ENCODE measurements at places on chromosomes 1 and 21. TPM values are rescaled to one million over a fixed set of nuclear protein-coding genes. Genes with fewer than 3 reads are reported as not detected.

- H3K4me3 ChIP-seq: no peak overlapping the region
- H3K4me1 ChIP-seq: peaks cover 4% of the 10 kb centered on the region
- H3K27me3 ChIP-seq: no peaks in the 10 kb centered on the region
These were observed 117.8 kb downstream of the SETD4 start for GRCh38 chr21:35942211-35943144.

DNA sequence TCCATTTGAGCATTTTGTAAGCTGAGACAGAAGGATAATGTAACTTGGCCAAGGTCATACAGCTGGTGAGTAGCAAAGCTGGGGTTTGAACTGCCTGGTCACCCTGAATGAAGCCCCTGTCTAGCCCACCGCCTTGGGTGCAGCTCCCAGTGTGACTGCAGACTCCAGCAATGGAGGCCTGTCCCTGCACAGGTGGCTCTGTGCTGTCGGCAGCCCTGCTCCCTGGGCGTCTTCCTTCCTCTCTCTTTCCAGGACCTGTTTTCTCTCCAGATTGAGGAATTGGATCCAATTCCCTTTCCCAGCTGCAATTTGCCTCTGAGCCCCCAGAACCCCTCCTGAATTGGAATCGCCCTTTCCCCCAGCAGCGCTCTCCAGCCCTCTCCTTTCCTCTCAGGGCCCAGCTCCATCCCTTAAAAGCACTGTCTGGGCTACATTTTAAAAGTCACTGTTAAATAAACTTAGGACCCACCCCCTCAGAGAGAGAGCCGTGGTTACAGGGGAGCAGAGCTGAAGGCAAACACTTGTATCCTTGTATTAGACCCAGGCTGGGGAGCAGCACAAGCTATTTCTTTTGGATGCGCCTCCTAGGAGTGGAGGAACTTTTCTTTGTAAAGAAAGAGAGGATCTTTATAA is 161.4 kb upstream of the LMO4 start:
- H3K27ac ChIP-seq: no peak overlapping the region
- H3K36me3 ChIP-seq: no peaks in the 10 kb centered on the region
- DNase-seq: no peak
- no peak overlapping the region for H3K4me3 ChIP-seq
- no peaks in the 10 kb centered on the region for H3K27me3 ChIP-seq

The TMEM200B gene
- 10.5 TPM for total RNA-seq

The NHLH2 gene
- not detected for total RNA-seq

DNA sequence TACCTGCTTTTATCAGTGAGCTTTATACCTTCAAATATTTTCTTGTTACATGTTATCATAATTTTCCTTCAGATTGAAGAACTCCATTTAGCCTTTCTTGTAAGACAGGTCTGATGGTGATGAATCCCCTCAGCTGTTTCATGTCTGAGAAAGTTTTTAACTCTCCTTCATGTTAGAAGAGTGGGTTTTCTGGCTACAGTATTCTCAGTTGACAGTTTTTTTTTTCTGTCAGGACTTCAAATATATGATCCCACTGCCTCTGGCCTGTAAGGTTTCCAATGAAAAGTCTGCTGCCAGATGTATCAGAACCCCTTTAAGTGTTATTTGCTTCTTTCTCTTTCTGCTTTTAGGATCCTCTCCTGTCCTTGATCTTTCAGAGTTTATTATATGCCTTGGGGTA is 248.2 kb downstream of the LBR start:
- no peaks in the 10 kb centered on the region for H3K4me1 ChIP-seq
- no peak overlapping the region for H3K27ac ChIP-seq
- no peaks in the 10 kb centered on the region for H3K36me3 ChIP-seq

DNA sequence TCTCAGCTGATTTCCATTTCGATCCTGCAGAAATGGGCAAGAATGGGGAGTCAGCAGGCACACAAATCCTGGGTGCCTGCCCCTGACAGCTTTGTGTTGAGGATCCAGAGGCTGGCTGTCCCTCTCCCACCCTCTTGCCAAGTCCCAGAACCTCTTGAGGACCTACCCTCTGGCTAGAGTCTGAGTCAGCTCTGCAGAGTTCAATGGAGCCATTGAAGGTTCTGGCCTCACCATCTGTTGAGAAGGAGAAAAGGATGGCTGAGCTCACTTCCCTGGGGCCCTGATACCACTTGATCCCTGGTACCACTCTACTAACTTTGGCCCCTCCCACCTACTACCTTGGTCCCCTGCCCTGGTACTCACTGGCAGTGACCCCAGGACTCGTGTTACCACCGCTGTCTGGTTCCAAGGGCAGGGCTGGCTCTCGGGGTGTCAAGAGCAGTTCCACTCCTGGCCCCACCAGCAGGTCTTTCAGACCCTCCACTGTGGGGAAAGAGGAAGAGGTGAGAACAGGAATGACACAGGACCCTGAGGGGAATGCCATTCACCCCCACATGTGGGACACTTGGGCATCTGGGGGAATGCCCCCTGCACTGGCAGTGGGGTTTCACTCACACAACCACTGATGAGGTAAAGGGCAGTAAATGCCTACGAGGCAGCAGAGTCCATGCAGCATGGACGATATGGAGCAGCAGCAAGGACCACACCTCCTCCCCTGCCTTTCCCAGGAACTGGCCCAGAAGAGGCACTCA is 10.5 kb downstream of the RXFP4 start:
- H3K27ac ChIP-seq: no peak overlapping the region
- no peak for DNase-seq
- H3K4me3 ChIP-seq: no peak overlapping the region
- H3K36me3 ChIP-seq: peaks cover 77% of the 10 kb centered on the region
- no peaks in the 10 kb centered on the region for H3K4me1 ChIP-seq

- no peak overlapping the region for H3K27ac ChIP-seq
- H3K36me3 ChIP-seq: no peaks in the 10 kb centered on the region
- no peak for DNase-seq
- H3K27me3 ChIP-seq: no peaks in the 10 kb centered on the region
- no peak overlapping the region for H3K4me3 ChIP-seq
These were observed 6.2 kb downstream of the SLC2A1 start for GRCh38 chr1:42952303-42953001.

- H3K4me3 ChIP-seq: no peak overlapping the region
- H3K27ac ChIP-seq: peak overlapping the region; percentile 65
- peaks cover 52% of the 10 kb centered on the region for H3K4me1 ChIP-seq
These were observed 1.8 kb upstream of the HSPG2 start for GRCh38 chr1:21938732-21939538.

The GBP1 gene
- 107 TPM for total RNA-seq

DNA sequence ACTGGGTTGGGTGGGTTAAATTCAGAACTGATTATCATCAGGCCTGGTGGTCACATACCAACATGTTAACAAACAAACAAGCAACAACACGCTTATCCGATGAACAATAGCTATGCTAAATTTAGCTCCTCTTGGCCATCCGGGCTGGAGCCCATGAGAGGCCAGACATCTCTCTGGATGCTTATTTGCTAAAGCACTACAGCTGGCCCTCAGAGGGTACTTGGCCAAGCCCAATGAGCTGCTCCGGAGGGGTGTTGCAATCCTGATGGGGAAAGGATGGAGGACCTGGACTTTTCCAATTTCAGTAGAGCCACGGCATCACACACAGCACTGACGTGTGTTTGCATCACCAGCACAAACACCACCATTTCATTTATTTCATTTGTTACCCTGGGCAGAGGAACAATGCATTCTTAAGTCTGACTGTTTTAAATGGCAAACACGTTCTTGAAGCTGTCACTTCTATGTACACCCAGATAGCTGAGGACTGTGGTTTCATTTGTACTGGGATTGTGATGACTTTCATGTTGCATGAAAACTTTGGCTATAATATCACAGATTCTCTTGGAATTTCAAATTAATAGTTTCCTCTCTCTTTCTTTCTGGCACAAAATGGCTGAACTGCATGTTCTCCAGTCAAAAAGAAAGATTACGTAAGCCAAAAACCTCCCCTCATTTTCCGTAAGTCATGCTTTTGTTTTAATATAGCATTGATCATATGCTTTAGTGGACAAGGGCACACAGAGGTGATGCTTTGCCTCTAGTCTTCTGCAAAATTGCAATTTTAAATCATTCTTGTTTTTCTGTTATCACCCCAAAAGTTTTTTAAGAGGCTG is 359.8 kb upstream of the KAZN start:
- DNase-seq: peak; percentile 25
- H3K27ac ChIP-seq: no peak overlapping the region
- no peaks in the 10 kb centered on the region for H3K4me1 ChIP-seq
- no peaks in the 10 kb centered on the region for H3K36me3 ChIP-seq
- no peaks in the 10 kb centered on the region for H3K27me3 ChIP-seq
- no peak overlapping the region for H3K4me3 ChIP-seq

The DHRS3 gene
- 9.6 TPM for total RNA-seq

DNA sequence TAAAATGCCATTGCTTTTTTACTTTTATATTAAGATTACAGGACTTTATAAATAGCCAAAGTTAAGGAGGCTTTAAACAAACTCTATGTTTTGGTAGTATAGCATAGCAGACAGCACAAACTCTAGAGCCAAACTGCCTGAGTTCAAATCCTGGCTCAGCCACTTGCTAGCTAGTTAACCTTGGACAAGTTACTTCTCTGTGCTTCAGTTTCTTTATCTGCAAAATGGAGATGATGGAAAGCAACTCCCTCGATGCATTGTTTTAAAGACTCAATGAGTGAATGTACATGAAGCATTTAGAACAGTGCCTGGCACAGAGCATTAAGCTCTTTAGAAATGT is 21.3 kb downstream of the C1QB start:
- no peak overlapping the region for H3K4me3 ChIP-seq
- no peaks in the 10 kb centered on the region for H3K36me3 ChIP-seq
- no peak overlapping the region for H3K27ac ChIP-seq
- peaks cover 16% of the 10 kb centered on the region for H3K27me3 ChIP-seq
- no peaks in the 10 kb centered on the region for H3K4me1 ChIP-seq

DNA sequence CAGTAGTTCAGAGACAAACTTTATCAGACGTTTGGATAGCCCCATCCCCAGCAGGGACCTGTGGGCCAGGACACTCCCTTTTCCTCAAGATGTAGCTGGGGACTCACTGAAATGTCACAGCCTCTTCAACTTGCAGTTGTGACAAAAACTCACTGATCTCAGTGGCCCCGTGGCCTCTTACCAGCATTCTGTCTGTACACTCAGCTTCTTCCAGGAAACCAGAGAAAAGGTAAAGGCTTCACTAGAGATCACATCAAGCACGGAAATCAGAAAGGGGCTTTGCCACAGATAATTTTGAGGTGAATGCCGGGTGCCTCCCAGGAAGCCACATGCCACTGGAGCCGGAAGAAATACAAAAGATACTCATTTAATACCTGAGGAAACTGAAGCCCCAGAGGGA is 122.2 kb downstream of the CCDC185 start:
- no peaks in the 10 kb centered on the region for H3K36me3 ChIP-seq
- H3K27ac ChIP-seq: no peak overlapping the region

GRCh38 chr1:216310776-216311175 is 112.5 kb downstream of the USH2A start:
- H3K36me3 ChIP-seq: no peaks in the 10 kb centered on the region
- H3K27me3 ChIP-seq: no peaks in the 10 kb centered on the region

DNA sequence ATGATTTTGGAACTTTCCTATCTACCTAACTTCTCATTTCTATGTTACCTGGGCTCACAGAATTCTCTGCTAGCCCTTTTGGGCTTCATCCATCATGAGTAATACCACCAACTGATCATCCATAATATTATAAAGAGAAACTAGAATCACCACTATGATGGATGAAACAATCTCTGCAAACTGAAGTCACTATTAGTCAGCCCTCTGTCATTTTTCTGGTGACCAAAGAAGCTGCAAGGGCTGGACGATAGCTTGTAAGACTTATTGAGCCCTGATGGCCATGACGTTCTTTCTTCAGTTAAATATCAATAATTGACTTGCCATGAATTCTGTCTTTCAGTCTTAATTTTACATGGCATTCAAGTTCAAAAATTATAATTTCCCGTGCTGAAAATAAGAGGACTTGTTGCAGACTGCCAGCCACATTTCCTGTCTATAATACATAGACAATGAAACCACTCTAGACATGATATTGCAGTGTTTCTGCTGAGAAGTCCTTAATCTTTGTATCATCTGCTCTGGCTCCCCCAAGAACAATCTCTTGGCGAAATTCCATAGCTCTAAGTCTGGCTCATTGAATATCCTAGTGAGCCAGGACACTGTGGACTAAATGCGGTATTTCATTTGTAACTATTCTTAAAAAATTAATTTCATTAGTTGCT is 655.0 kb upstream of the CAMK1G start:
- no peaks in the 10 kb centered on the region for H3K27me3 ChIP-seq
- no peak for DNase-seq
- H3K4me1 ChIP-seq: no peaks in the 10 kb centered on the region
- H3K27ac ChIP-seq: no peak overlapping the region

The OR2L5 gene
- total RNA-seq: not detected

The SPRR4 gene
- total RNA-seq: not detected

DNA sequence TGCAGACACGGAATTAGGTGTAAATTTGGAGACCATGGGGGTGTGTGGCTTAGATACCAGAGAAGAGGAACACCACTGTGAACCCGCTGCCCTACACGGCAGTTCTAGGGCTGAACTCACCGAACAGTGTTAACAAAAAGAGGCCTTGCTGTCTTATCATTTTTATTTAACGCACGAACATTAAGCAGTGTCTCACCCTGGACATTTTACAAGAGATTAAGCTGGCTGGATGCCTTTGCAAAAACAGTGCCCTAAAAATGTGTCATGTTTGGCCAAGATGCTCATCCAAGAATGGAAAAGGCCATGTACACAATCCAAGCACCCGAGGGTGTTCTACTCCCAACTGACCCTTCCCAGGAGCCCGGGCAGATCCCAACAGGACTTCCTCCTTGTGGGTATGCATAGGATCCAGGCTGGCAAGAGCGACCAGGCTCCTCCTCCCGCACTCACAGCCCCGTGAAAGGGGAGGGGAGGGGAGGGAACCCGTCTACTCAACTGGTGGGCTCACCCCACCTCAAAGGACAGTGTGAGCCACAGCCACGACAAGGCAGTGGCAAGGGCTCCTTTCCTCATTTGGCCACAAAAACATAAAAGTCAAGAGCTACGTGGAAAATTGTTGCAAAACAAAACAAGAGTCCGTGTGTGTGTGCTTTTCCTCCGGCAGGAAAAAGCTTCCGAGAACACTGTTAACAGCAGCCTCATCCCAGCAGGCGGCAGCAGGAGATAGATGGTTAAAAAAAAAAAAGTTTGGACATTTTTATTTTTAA is 20.3 kb downstream of the C2CD2 start:
- H3K4me1 ChIP-seq: peaks cover 30% of the 10 kb centered on the region
- no peak overlapping the region for H3K4me3 ChIP-seq
- H3K27me3 ChIP-seq: no peaks in the 10 kb centered on the region
- peak overlapping the region; percentile 96 for H3K27ac ChIP-seq
- H3K36me3 ChIP-seq: no peaks in the 10 kb centered on the region

Data from adrenal gland (tissue), 19 donors.